Hippocampal formation (tissue), 2 donors: ENCODE measurements at places on chromosomes 6 and 20.

- no peak for DNase-seq
These were observed 157.0 kb downstream of the SCML4 start for GRCh38 chr6:107666981-107667601.

- DNase-seq, result no peak
These were observed 184.6 kb downstream of the QKI start for GRCh38 chr6:163599136-163599535.

GRCh38 chr6:165694296-165694695, 31.3 kb upstream of the PDE10A start:
- no peak for DNase-seq

DNA sequence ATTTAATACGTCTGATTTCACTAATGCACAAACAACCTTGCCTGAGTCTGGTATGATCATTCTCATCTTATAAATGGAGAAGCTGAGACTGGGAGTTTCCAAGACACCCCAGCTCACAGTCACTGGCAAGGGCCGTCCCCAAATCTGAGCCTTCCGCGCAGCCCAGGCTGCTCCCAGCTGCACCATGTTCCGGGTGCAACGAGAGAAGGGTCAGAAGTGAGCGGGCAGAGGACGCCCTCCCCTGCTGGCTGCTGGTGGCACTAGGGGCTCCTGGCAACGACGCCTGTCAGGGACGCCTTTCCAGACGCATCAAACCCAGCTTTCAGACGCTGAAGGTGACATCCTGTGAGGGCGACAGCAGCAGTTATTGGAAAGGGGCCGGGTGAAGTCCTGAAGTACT, 115.3 kb upstream of the PROKR2 start:
- no peak for DNase-seq

DNA sequence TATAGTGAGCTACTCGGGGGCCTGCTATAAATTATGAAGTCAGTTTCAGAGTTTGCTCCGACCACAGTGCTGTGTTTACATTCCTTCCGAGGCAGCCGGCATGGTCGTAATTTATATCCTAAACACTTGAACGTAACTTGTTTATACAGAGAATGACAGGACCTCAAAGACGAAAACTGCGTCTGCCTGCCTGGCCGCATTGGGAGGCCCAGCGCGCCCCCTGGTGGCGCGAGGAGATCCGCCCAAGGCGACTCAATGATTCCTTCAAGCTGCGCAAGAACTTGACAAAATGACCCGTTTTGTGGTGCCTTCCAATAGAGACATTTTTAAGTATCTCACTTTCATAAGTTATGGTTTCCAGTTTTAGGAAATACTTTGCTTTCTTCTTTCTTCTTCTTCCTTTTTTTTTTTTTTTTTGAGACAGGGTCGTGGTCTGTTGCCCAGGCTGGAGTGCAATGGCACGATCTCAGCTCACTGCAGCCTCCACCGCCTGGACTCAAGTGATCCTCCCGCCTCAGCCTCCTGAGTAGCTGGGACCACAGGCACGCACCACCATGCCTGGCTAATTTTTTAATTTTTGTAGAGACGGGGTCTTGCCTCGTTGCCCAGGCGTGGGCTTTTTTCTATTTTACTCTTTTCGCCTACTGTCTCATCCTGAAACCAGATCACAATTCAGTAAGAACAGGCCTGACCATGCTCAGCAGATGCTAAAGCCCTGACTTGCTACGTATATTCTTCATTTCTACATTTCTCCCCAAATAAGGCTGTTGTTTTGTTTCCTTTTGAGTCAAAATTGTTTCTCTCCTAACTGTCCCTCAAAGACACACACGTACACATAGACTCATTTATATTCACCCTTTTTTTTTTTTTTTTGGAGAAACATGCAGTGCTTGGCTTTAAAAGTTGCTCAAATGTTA, 7.8 kb downstream of the FOXF2 start:
- DNase-seq, result peak; percentile 38

- DNase-seq, result no peak
These were observed 64.6 kb upstream of the PRND start for GRCh38 chr20:4657096-4657495.

- no peak for DNase-seq
These were observed 272.1 kb upstream of the SGK1 start for GRCh38 chr6:134590004-134590403.

DNA sequence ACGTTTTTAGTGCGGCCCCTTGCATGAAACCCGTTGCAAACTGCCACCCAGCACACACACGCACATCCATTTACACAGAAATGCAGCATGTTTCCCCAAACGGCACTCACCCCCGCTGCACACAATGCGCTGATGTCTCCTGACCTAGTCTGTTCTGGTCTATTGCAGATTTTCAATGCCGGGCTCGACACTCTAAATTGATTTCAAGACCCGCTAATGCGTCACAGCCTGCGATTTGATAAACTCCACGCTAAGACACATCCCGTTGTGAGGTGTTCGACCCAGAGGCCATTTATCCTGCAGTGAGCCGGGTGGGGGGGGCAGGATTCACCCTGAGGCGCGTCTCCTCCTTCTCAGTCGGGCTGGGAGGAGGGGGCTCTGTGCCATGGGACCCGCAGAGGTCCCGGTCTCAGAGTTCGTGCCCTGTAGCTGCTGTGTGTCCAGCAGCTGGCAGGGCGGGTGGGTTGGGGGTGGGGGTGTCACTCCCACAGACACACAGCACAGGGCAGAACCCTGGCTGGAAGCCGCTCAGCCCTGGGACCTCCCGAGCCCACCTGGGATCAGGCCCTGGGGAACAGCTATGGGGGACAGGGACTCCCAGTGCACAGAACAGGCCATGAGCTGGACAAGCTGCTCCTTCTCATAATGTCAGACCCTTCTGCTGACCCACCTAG, 367.9 kb downstream of the PREX1 start:
- no peak for DNase-seq

DNA sequence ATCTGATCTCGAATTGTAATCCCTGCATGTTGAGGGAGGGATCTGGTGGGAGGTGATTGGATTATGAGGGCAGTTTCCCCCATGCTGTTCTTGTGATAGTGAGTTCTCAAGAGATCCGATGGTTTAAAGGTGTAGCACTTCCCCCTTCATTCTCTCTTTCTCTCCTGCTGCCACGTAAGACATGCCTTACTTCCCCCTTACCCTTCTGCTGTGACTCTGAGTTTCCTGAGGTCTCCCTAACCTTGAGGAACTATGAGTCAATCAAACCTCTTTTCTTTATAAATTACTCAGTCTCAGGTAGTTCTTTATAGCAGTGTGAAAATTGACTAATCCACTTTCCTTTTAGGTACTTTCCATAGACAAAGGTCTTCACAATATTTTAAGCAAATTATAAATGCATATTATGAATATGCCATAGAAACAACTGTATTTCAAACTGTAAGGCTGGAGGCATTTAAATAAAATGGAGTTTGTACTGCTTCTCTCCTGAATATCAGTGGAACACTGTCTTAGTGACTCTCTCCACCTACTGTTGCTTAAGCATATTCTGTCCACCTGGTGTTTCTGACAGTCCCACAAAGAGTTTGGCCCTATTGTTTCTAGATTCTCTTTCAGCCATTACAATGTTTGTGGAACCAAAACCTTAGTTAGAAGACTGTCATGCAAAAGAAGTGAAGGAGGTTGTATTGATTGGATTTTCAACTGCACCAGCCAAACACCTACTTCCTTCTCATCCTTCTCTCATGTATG, 24.3 kb upstream of the IL17A start:
- DNase-seq, result no peak

DNA sequence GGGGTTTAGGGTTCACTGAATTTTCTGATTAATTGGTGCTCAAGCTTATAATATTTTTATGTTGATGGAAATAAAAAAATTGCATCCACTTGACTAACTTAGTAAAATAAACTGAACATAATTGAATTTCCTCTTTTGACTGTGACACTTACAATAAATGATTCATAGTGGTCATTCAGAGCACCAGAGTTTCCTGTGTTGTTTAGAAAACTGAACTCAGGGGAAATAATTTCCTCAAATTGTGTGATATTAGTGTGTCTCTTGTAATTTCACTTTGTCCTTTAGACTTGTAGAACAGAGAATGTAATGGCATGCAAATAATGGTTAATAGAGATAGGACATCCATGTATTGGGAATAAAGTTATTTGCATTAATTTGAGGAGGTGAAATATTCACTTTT, 319.7 kb upstream of the MAN1A1 start:
- DNase-seq, result no peak

- DNase-seq, result no peak
These were observed 140.8 kb upstream of the ARMC2 start for GRCh38 chr6:108707328-108707976.

- no peak for DNase-seq
These were observed 33.3 kb downstream of the PDRG1 start for GRCh38 chr20:31918466-31919105.

DNA sequence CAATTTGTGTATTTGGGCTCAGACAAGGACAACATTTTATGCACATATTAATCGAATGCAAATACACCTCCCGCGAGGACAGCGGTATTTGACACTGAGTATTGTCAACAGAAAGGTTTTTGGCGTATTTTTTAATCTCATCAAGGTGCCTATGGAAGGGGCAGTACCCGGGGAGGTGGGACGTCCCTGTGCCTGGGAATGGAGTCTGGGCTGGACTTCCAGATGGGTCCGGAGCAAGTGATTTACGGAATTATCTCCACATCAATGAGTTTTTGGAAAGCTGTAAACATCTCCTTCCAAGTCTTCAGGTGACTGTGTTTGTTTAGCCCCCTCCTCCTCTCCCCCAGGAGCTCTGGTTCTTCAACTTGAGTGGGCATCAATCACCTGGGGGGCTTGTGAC, 39.8 kb downstream of the PRR18 start:
- DNase-seq, result no peak

DNA sequence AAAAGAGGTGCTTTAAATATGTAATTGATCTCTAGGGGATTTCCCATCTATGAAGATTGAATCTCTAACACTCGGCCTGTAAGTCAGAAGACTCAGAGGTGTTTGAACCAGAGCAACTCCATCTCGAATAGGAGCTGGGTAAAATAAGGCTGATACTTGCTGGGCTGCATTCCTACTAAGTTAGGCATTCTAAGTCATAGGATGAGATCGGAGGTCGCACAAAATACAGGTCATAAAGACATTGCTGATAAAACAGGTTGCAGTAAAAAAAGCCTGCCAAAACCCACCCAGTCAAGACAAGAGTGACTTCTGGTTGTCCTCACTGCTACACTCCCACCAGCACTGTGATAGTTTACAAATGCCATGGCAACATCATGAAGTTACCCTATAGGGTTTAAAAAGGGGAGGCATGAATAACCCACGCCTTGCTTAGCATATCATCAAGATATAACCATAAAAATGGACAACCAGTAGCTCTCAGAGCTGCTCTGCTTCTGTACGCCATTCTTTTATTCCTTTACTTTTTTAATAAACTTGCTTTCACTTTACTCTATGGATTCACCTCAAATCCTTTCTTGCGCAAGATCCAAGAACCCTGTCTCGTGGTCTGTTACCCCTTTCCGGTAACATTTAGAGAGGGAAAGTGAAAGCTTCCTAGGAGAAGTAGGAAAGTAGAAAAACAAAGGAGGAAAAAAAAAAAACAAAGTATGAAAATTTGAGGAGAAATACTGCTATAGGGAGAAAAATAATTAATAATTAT, 129.7 kb upstream of the PHACTR1 start:
- no peak for DNase-seq

GRCh38 chr6:83593395-83593785, 81.1 kb downstream of the PRSS35 start:
- DNase-seq, result no peak

DNA sequence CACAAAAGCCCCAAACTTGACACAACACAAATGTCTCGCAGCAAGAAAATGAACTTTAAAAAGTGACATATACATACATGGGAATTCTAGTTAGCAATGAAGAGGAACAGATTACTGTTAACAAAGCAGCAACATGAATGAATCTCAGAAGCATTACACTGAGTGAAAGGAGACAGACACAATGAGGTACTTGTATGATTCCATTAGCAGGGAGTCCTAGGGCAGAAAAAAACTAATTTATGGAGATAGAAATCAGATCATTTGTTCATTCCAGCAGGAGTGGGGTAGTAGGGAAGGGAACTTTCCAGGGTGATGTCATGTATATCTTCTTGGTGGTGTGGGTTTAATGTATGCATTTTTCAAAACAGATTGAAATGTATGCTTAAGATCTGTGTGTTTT, 524.4 kb downstream of the KIF16B start:
- no peak for DNase-seq

DNA sequence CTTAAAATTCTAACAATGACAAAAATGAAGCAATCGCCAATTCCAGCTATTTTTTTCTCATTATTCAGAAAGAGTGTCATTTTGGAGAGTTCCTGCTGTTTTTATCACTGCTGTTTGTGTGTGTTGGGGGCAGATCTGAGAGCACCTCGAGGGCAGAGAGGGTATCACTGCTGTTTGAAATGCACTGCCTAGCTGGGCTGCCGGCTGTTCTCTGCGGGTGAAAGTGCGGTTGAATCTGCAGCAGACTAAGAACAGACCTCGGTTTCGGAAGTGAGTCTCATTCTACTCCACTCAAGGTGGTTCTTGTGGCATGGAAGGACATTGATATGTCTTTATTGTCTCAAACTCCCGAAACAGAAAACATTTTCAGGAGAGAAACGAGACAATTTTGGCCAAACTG, 18.3 kb downstream of the INSM1 start:
- no peak for DNase-seq
